ENCODE measurements at places on chromosomes 6 and 20.

DNA sequence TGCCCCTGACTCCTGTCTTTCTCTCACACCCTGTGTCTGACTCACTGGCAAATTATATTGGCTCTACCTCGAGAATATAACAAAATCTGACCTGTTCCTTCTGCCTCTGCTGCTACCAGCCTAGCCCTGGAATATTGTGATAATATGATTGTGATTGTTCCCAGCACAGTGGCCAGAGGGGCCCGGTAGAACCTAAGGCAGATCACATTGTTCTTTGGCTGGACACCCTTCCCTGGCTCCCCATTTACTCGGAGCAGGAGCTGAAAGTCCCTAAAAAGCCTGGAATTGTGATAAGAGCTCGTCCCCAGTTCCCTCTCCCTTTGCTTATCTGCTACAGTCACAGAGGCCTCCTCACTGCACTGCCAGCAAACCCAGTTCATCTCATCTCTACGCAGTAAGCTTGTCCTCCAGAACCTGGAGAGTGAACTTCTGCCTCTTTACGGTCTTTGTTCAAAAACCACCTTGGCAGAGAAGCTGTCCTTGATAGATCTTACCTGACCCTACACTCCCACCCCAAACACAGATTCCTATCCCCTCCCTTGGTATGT, 21.8 kb downstream of the SERPINB6 start:
- H3K4me3 ChIP-seq: no peak overlapping the region
- peaks cover 38% of the 10 kb centered on the region for H3K36me3 ChIP-seq
- no peak for DNase-seq
- H3K27ac ChIP-seq: no peak overlapping the region
- no peaks in the 10 kb centered on the region for H3K27me3 ChIP-seq

DNA sequence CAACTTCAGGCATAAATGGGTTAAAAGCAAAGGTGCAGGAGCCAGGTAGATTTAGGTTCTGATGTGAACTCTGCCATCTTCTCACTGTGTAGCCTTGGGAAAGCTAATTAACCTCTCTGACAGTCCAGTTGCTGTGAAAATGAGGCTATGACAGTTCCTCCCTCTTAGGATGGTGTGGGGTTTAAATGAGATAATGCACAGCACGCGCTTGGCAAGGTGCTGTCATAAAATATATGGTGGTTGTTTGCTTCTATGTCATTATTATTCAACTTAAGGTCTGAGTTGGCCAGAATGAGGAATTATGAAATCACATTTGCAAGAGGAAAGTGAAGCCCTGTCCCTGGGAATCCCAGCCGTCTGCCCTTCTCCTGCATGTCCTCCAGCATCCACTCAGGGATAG, 15.5 kb upstream of the BCAS1 start:
- no peaks in the 10 kb centered on the region for H3K27me3 ChIP-seq
- no peak overlapping the region for H3K4me3 ChIP-seq
- peak overlapping the region; percentile 74 for H3K27ac ChIP-seq
- peaks cover 15% of the 10 kb centered on the region for H3K4me1 ChIP-seq

DNA sequence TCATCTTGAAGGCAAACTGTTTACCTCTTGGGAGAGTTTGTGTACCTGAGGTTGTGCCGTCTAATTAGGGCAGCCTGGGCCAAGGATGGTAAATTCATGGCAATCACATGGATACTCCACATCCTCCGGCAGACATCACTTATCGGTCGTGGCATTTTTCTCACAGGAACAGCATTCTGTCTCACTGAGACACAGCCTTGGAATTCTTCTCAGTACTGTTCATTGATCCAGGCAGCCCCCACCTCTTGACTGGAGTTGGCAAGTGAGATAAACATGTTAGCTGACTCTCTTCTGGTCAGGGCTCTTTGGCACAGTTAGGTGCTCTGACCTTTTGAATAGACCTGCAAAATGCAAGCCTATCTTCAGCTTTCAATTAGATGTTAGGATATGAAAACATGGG, 511.4 kb upstream of the FLRT3 start:
- H3K4me1 ChIP-seq: no peaks in the 10 kb centered on the region
- no peak overlapping the region for H3K27ac ChIP-seq
- H3K4me3 ChIP-seq: no peak overlapping the region
- H3K27me3 ChIP-seq: no peaks in the 10 kb centered on the region
- DNase-seq: no peak

DNA sequence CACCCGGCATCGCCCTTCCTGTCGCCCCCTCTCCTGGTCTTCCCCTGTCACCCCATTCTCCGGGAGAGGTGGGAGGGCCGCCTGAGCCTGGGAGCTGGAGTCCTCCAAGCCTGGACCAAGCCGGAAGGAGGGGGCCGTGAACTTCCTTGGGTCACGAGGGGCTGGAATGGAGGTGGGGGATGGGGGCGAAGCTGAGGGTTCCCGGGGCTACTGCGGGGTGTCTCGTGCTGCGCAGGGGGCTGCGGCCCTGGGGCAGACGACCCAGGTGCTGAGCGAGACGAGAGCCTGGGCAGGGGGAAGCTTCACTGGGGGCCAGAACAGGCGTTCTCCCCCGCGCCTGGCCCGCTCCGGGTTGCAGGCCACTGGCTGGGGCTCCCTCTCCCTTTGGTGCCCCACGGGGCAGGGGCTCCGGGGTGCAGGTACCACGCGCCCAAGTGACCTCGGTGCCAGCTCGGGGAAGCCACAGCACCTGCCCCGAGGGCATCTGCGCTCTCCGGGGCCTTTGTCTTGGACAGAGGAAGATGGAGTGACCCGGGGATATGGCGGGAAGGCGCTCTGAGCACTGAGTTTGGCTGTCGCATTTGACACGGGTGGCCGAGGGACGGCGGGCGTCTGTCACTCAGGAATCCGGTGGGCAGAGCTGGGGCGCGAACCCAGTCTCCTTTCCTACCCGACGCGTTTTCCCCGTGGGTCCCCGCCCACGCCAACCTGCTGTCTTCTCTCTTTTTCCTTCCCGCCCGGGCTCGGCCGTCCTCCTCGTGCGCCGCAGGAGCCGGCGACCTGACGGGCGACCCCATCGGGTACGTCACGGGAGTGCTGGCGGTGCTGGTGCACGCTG, 1.2 kb downstream of the SLC35D3 start:
- no peak for DNase-seq
- H3K4me1 ChIP-seq: peaks cover 31% of the 10 kb centered on the region
- peaks cover 57% of the 10 kb centered on the region for H3K27me3 ChIP-seq
- H3K36me3 ChIP-seq: no peaks in the 10 kb centered on the region
- H3K4me3 ChIP-seq: no peak overlapping the region

GRCh38 chr6:130840050-130840449, 12.8 kb downstream of the SMLR1 start:
- H3K4me1 ChIP-seq: peaks cover 2% of the 10 kb centered on the region
- H3K4me3 ChIP-seq: no peak overlapping the region
- peaks cover 10% of the 10 kb centered on the region for H3K36me3 ChIP-seq
- no peaks in the 10 kb centered on the region for H3K27me3 ChIP-seq
- no peak overlapping the region for H3K27ac ChIP-seq
